K562 (cell line): ENCODE measurements at places on chromosomes 13 and 19.

DNA sequence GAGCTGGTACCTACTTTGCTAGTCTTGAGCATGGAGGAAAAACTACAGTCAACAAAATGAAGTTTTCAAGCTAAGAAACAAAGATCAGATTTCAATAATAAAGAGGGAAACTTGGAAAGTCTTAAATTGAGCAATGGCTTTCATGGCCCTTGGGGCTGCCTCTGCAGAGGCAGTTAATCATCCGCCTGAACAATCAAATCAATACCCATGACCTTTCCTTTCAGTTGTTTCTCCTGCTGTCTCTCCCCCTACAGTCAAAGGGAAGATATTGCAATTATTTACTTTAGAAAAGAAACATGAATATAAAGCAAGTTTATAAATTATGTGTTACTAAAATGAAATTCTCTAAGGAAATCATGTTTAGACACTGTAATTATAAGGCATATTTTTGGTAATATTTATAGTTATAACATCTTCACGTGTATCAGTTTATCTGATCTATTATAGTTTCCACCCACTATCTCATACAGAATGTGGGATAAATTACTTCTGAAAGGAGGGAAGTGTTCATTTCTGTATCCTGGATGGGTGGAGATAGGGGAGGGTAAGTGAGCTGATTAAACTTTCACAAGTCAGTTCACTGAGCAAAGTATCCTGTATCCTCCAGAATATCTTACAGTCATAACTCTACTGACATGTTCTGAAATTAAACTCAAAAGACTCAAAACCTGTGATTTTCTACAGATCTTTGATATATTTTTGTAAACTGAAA is 72.4 kb upstream of the TSC22D1 start:
- DNase-seq = no peak

GRCh38 chr19:1865172-1866010 is 2.0 kb upstream of the KLF16 start:
- no peak for DNase-seq

GRCh38 chr13:28856287-28856686 is 36.1 kb downstream of the MTUS2 start:
- DNase-seq = no peak

DNA sequence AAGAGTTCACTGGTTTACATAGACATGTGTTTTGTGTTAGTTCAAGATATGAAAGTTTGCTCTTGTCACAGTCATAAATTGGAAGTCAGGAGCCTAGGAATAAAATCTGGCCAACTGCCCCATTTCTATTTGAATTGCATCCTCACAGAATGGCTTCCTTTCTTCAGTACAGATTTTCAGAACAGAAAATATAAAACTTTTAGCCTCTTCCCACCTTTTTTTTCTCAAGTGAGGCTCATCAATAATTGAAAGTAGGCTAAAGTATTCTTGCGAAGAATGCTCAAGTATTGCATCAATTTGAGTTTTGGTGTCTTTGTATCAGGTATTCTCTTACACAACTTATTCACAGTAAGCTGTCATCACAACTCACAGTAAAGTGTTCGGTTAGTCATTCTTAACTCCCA is 802.7 kb downstream of the PCDH9 start:
- no peak for DNase-seq

DNA sequence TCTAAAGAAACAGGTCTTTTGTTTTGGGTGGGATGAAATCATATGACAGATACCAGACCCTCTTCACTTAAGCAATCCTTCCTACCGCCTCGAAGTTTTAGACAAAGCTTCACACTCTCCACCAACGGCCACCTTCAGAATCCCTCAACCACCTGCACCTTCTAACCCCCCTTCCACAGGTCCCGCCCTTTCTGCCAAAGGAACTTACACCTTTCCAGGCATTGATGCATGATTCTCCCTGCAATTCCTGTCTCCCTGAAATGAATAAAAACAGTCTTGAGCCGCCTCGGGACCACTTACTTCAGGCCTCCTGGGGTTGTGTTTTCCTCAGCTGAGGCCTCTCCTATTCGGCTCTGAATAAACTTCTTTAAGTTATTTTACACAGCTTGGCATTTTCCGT is 859 bp downstream of the ZNF433 start:
- DNase-seq = no peak

GRCh38 chr13:91162180-91162579 is 185.3 kb upstream of the MIR17HG start:
- DNase-seq = no peak

GRCh38 chr19:1609103-1609396 is 3.8 kb upstream of the UQCR11 start:
- DNase-seq = no peak

- no peak for DNase-seq
These were observed 277.5 kb downstream of the NHLRC3 start for GRCh38 chr13:39315796-39316195.

GRCh38 chr19:58566989-58567388 is 6.1 kb downstream of the MZF1 start:
- DNase-seq = no peak

DNA sequence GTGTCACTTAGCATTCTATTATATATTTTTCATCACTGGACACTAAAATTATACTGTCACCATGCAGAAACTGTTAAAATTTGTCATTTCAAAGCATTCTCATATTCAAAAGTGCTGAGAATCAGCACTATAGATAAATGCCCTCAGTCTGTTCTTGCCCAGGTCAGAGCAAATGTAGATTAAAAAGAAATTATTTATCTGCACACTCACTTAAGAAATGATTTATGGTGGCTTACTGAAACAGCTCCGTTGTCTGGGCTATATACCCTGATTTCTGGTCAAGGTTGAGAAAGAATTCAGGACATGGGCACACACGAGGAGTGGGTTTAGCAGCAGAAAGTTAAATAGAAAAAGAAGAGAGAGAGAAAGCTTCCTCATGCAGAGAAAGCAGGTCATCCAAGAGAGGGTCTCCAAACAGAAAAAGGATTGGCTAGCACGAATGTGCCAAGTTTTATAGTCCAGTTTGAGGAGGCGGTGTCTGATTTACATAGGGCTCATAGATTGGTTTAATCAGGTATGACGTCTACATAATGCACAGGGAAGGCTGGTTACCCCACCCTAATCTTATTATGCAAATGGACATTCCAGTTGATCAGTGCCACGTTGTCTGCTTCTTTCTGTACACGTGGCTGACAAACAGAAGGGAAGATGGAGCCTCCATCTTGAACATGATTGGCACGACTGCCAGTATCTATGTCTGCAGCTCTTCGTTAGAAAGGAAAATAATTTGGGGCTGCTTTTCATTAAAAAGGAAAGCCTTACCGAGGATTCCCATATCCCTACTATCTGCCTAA is 47.3 kb upstream of the N4BP2L1 start:
- DNase-seq = no peak

- DNase-seq = no peak
These were observed 88.4 kb upstream of the TM9SF2 start for GRCh38 chr13:99412856-99413255.

DNA sequence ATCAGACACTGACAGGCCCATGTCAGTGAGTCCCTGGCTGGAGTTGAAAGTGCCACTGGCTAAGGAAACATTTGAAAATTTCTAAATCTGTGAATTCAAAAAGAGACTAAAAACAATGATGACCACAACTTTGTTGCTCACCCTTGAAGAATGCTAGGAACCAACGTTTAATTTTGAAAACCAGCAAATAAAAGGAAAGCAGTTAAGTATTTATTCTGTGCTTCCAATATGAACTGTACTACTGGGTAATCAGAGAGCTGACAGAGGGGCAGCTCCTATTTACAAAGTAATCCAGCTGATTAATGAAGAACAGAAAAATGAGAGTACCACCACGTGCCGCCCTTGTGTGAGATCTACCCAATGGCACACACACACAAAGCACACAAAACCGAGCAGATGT is 44.7 kb upstream of the LATS2 start:
- DNase-seq = no peak

GRCh38 chr13:33628662-33629061 is 189.3 kb upstream of the RFC3 start:
- DNase-seq = no peak

DNA sequence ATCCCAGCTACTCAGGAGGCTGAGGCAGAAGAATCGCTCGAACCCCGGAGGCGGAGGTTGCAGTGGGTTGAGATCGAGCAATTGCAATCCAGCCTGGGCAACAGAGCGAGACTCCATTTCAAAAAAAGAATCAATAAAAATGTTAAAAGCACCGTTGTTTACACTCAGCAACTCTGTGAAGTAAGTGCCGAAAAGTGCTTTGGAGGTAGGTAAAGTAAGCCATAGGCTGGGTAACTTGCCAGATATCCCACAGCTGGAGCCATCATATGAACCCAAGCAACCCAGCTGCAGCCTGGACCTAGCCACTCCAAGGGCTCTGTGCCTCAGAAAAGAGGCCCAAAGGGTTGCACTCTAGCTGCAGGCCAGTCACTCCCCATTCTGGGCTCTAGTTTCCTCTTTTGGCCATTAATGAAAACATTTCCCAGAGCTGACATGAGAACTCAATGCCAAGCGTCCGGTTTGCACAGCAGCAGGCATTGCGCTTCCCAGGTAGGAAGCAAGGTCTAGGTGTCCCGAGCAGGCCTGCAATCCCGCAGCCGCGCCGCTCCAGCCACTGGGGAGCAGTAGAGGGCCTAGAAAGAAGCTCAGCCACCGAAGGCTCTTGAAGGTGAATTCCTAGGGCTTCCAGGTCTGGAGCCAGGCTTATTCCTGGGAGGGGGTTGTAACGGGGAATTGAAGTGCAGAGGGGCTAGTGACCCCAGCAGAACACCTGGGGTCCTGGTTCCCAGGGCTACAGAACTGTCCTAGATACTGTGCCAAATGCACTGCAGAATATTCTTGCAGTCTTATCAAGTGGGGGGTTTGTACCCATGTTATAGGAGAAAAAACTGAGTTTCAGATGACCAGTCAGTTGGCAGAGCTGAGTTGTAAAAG is 4.1 kb upstream of the CD79A start:
- DNase-seq = peak; percentile 85

DNA sequence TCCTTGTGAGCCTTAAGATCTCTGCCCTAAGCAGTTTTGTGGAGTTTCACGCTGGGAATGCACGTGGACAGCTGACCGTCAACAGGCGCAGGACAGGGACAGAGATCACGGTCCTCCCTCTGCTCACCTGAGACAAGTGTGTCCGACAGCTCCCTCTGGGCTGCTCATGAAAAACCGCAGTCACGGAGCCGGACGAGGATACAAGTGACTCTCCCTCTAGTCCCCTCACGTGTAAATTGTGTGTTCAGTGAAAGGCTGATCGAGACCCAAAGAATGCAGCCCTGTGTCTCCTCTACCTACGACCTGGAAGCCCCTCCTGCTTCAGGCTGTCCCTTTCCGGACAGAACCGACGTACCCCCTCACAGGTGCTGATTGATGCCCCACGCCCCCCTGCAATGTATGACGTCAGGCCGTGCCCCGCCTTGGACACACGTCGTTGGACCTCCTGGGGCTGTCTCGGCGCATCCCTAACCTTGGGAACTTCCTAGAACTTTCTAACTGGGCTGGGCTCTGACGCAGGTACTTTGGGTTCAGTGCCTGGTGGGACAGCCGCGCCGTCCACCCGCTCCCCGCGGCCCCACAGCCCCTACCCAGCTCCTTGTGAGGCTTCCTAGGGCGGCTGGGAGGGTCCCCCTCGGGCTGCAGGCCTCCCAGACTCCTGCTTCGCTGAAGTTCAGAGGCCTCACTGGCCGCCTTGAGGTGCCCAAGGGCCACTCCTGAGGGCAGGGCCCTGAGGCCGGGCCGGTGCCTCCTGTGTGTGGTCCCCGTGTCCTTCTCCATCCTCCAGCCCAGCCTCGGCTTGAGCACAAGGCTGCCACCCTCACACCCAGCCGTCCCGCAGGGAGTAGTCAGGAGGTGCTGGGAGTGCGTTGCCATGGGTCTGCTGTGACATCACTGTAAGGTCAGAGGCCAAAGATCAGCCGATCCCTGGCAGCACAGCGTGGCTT is at the start of gene C13orf46:
C13orf46 (minus strand) TSS at position 859 of the 947 bp plus-strand sequence; CDS start at position 780, 79 bp downstream.
- no peak for DNase-seq

DNA sequence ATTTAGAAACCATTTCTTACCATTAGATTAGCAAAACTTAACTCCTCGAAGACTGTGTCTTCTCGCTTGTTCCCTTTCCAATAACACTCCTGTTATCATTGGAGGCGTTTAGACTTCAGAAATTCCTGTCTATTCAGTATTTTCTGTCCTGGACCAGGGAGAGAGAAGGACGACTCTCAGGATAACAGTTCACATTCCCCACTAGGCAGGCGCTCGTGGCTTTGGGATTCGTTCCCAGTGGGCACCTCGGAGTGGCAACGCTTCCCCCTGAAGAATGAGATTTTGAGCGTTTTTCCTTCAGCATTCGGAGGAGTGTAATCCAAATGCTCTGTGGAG is 429 bp upstream of the ZNF225 start:
- no peak for DNase-seq

GRCh38 chr19:51686171-51686570 is 7.0 kb upstream of the SPACA6 start:
- no peak for DNase-seq

GRCh38 chr19:2286402-2287140 is 4.6 kb upstream of the PEAK3 start:
- DNase-seq = no peak

GRCh38 chr19:48779636-48780035 is 24.3 kb downstream of the FGF21 start:
- peak; percentile 56 for DNase-seq

DNA sequence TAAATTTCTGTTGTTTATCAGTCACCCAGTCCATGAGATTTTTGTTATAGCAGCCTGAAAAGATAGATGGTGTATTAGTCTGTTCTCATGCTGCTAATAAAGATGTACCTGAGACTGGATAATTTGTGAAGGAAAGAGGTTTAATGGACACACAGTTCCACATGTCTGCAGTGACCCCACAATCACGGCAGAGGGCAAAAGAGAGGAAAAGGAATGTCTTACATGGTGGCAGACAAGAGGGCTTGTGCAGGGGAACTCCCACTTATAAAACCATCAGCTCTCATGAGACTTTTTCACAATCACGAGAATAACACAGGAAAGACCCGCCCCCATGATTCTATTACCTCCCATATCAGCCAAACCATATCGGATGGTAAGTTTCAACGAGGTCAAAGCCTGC is 309.2 kb downstream of the LIG4 start:
- DNase-seq = no peak

DNA sequence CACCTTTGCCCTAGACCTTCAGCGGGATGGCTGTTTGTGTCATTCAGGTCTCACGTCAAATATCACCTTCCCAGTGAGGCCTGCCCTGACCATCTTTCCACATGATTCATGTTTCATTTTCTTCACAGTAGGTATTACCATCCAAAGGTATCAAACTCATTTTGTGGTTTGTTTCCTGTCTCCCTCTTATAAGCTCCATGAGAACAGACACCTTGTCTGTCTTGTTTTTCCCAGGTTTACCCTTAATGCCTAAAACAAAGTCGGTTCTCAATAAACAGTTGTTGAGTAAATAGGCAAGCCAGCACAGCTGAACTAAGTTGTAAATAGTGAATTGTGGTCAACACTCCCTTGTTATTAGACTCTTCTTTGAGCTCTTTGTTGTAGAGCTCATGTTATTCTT is 122.6 kb upstream of the GJB6 start:
- no peak for DNase-seq
